ENCODE measurements at places on chromosomes 2 and 18. TPM values are rescaled to one million over a fixed set of nuclear protein-coding genes. Genes with fewer than 3 reads are reported as not detected.

LYPD1 gene
- total RNA-seq, result 14.4 TPM

TLX2 gene
- 0.36 TPM for total RNA-seq

ONECUT2 gene
- 0.31 TPM for total RNA-seq

LCT gene
- 0.03 TPM for total RNA-seq

SIX3 gene
- total RNA-seq, result 0.39 TPM

ANKRD30B gene
- not detected for total RNA-seq

PROKR1 gene
- 0.03 TPM for total RNA-seq

CRYGD gene
- not detected for total RNA-seq

ADGRF3 gene
- 0.23 TPM for total RNA-seq

Measured in A549 treated with GW870086 at 1 μM for 4 hours (cell line).